ENCODE measurements at places on chromosomes 7 and 10.

DNA sequence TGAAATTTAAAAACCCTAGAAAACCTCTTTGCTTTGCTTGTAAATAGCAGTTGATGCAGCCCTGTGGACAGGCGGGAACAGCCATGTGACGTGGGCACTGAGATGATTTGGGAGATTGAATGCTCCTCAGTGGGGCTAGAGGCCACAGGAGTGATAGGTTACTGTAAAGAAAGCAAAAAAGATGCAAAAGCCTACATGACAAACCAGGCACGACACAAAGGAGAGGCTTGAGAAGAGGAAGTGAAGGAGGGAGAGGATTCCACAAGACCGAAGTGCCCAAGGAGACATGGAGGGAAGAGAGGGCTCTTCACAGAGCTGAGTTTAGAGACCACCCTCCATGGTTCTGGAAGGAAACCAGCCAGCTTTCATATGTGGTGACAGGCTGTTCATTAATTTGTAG, 25.7 kb downstream of the IKZF1 start:
- no peak for DNase-seq

- no peak for DNase-seq
Measured at GRCh38 chr7:75856536-75856935, 22.3 kb upstream of the RHBDD2 start.

DNA sequence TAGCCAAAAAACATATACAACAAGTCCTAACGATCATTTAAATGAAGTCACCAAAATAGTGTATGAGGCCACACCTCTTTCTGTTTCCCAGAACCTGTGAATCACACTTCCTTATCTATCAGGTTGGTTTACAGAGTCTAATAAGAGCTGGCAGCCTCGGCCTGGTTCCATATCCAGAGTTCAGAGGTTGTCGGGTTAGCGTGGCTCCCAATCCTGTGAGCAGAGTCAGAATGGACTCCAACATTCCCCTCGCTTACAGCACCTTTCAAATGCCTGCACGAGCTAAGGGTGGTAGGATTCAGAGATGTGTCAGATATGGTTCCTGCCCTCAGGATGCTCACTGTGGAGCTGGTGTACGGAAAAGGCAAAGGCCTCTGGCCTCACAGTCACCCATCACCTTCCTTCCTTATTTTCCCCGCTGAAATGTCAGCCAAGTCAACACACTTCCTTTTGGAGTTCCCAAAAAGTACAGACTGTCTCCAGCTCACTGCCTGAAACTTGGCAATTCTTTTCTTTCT, 6.0 kb downstream of the IL15RA start:
- DNase-seq: peak; percentile 47

DNA sequence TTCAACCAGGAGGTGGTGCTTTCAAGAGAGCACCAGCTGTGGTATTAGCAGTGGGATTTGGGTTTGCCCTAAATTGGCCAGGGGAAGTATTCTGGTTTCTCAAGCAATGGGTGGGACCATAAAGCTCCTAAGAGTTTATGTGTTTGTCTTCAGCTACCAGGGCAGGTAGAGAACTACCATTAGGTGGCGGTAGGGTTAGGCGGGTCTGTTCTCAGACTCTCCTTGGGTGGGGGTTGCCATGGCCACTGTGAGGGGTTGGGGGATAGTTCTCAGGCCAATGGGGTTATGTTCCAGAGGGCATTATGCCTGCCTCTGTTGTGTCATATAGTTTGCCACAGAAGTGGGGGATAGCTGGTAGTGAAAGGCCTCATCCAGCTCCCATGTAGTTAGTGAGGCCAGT, 47.7 kb upstream of the BICC1 start:
- DNase-seq: no peak

GRCh38 chr10:121291823-121292222, 306.4 kb downstream of the FGFR2 start:
- DNase-seq: no peak

DNA sequence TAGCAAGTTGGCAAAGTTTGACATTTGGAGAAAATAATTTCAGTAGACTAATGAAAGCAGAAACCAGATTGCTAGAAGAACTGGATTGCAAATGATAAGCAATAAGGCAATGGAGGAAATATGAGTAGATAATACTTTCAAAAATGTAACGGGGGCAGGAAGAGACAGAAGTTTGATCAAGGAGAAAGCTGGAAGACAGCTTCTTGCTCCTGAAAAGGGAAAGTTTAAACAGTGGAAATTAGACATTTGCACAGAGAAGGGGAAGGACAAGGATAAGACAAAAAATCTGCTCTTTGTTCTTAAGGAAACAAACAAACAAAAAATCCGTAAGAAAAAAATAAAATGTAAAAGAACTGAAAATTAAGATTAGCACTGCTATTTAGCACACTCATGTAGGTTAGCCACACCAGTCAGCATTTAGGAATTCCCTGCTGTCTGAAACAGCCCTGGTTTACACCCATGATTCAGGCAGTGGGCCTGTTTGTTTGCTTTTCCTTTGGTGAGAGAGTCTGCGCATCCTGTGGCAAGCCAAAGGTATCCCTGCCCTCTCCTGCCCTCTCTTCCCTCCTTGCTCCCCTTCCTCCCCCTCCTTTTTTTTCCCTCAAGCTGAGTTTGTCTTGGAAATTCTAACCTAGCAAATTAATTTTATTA, 104.3 kb upstream of the CAV2 start:
- no peak for DNase-seq

- no peak for DNase-seq
Measured at GRCh38 chr10:35872671-35873070, 230.6 kb upstream of the FZD8 start.

GRCh38 chr7:20323595-20323994, 7.1 kb upstream of the ITGB8 start:
- DNase-seq: no peak

DNA sequence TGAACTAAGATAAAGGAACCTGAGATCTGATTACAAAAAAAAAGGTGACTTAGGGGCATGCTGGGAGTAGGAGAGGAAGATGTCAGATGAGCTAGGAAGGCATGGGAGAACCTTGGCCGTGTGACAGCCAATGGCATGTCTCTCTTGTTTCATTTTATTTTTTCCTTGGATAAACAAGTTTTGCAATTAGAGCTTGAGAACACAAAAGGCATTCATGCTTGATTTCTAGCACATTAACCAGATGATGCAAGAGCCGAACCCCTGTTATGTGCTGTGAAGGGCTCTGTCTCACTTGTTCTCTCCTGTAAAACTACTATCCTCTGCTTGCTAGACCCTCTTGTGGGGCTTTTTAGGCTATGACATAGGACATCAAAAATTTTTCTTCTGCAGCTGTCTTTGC, 134.3 kb upstream of the ASAH2 start:
- DNase-seq: peak; percentile 15

GRCh38 chr10:43966571-43966965, 317.9 kb upstream of the ZNF32 start:
- DNase-seq: no peak

DNA sequence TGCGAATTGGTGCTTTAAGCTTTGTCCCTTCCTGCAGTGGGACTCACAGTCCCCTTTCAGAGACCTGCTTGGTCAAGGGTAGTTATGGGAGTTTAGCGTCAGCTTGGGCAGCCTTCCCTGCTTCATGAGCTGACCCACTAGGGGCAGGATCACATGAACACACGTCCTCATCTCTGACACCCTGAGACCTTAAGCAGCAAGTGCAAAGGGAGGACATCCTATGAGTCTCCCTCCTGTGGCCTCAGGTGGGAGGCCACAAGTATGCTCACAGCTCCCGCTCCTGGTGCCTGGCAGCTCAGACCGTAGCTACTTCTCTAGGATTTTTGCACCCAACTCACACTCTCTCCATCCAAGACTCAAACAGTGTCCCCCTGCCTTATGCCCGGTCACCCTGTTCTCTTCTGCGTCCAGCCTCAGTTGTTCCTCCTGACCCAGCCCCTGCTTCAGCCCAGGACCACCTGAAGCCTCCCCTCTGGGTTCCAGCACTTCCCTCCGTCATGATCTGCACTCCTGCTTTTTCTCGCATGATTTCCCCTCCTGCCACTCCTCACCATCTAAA, 136.6 kb upstream of the FAM20C start:
- DNase-seq: no peak

DNA sequence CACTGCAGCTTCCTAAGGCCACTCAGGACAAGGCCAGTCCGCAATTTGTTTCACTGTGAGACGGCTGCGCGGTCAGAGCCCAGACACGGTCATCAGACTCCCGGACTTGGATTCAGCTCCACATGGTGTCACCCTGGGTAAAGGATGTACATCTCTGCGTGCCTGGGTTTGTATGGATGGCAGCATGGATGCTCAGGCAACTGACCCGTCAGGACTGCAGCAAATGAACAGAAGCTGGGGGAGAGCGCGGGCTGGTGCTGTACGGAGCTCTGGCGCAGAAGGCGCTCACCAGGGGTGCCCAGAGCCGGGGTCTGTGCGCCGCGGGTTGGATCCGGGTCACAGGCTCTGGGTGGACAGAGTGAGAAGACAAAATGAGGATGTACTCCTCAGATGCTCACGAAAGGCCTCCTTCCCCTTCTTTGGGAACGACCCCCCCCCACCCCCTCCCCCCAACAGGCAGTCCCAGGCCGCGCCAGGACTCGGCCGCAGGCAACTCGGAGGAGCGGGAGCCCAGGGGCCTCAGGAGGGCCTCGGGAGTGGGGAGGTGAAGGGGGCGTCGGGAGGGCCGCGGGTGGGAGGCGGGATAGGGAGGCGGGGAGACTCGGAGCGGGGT, 92.4 kb downstream of the CXCL12 start:
- DNase-seq: no peak

- DNase-seq: no peak
Measured at GRCh38 chr10:10830293-10830986, 187.2 kb upstream of the CELF2 start.

DNA sequence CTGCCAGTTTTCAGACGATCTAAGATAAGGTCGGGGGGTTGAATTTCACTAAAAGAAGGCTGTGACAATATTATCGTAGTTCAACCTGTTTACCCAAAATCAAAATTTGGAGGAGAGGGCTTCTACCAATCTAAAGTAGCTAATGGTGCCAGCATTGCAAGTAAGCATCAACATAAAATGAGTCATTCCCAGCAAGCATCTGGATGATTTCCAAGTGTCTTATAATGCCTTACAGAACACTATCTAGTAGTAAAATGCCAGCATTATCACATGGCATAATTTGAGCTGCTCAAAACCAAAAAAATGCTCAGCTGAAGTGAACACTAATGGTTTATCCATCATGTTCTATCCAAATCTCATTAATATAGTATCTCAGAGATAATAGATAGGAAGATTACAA, 1193.9 kb downstream of the DNAJB9 start:
- no peak for DNase-seq

- no peak for DNase-seq
Measured at GRCh38 chr10:44924261-44925040, 13.3 kb downstream of the TMEM72 start.

- no peak for DNase-seq
Measured at GRCh38 chr7:158976468-158976848, 120.1 kb downstream of the DYNC2I1 start.

- DNase-seq: peak; percentile 40
Measured at GRCh38 chr7:33903791-33904680, 1.3 kb upstream of the BMPER start.

- no peak for DNase-seq
Measured at GRCh38 chr7:42426163-42426562, 189.2 kb upstream of the GLI3 start.

- no peak for DNase-seq
Measured at GRCh38 chr7:23235813-23236221, 10.8 kb upstream of the GPNMB start.

GRCh38 chr10:52653263-52653909, 119.2 kb downstream of the MBL2 start:
- no peak for DNase-seq

DNA sequence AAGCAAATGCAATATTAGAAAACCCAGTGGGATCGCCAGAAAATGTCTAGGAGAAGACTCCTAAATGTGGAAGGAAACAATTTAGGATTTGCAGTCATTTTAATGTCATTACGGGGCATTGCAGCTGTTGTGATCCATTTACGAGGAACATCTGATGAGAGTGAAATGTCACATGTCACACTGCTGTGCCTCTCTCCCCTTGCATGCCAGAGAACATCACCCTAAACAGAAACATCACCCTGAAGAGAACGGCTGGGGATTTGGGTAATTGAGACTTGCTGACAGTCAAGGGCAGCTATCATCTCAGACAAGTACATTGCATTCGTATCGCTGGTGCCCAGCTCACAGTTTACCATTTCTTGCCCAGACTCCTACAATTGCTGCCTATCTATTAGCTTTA, 785.7 kb upstream of the POM121L12 start:
- DNase-seq: no peak

DNA sequence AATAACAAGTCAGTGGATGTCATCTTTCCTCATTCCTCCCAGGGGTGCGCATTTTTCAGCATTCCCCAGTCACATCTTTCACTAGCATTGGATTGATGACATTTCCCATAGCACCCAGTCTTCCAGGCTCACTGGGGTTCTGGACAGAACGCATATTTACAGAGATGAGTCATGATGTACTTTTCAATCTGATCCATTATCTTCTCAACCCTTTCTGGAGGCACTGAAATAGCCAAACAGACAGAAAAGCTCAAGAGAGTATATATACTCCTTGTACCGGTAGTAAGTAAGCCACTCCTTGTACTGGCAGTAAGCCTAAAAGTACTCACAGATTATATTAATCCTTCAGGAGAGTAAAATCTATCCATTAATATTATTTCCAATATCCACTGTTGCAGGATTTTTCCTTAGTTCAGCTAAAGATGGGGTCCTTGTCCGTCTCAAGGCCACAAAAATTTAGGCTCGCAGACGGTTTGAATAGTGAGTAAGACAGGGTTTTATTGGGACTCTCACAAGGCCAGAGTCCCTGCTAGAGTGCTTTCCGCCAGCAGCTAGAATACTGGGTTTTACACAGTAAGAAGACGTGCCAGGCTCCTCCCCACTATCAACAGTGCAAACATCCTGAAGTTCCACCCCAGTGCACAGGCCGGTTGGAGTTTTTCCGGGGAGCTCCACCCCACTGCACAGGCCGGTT, 60.8 kb downstream of the MDH2 start:
- peak; percentile 13 for DNase-seq

- no peak for DNase-seq
Measured at GRCh38 chr7:128915841-128916642, 5.5 kb upstream of the KCP start.

DNA sequence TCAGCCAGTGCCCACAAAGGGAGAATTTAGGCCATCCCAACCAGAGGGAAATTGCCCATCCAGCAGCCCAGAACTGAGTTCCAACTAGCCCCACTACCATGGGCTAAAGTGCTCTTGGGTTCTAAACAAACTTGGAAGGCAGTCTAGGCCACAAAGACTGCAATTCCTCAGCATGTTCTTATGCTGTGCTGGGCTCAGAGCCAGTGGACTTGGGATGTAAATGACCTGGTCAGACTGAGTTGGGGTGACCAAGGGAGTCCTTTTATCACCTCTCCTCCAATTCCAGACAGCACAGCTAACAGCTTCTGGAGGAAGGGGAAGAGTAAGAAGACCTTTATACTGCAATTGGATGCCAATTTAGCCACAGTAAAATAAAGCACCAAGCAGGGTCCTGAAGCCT, 607.2 kb upstream of the KCND2 start:
- no peak for DNase-seq

GRCh38 chr7:90424720-90425119, 21.5 kb downstream of the CLDN12 start:
- DNase-seq: no peak

GRCh38 chr7:79347351-79347750, 106.1 kb downstream of the MAGI2 start:
- DNase-seq: no peak

- no peak for DNase-seq
Measured at GRCh38 chr10:11927746-11928145, 104.6 kb downstream of the PROSER2 start.

GRCh38 chr7:46179061-46179610, 258.1 kb upstream of the IGFBP3 start:
- no peak for DNase-seq

All from heart right ventricle (tissue), 16 donors.